ENCODE measurements at places on chromosomes 16 and 17. TPM values are rescaled to one million over a fixed set of nuclear protein-coding genes. Genes with fewer than 3 reads are reported as not detected.

SECTM1 gene
- 14.0 TPM for total RNA-seq

PSMD3 gene
- 149 TPM for total RNA-seq

FLYWCH1 gene
- total RNA-seq = 34.6 TPM

CDH5 gene
- not detected for total RNA-seq

KRT12 gene
- total RNA-seq = not detected

Measured in bronchus fibroblast of lung (primary cell).